ENCODE measurements at places on chromosomes 2 and 18. TPM values are rescaled to one million over a fixed set of nuclear protein-coding genes. Genes with fewer than 3 reads are reported as not detected.

Gene ERMN
- 0.43 TPM for polyA plus RNA-seq

Gene TUBA4A
- 51.0 TPM for polyA plus RNA-seq

Gene TMEM37
- polyA plus RNA-seq, result 16.4 TPM

Gene GPR35
- polyA plus RNA-seq, result 12.8 TPM

Gene ZNF512
- 6.8 TPM for polyA plus RNA-seq

Gene VIT
- polyA plus RNA-seq, result 3.7 TPM

Gene CCBE1
- polyA plus RNA-seq, result 0.61 TPM

Gene COLEC11
- 2.1 TPM for polyA plus RNA-seq

Gene HOXD9
- polyA plus RNA-seq, result 0.68 TPM

Gene ASXL2
- polyA plus RNA-seq, result 1.6 TPM

Gene LRPPRC
- polyA plus RNA-seq, result 12.6 TPM

Gene RGPD4
- polyA plus RNA-seq, result not detected

DNA sequence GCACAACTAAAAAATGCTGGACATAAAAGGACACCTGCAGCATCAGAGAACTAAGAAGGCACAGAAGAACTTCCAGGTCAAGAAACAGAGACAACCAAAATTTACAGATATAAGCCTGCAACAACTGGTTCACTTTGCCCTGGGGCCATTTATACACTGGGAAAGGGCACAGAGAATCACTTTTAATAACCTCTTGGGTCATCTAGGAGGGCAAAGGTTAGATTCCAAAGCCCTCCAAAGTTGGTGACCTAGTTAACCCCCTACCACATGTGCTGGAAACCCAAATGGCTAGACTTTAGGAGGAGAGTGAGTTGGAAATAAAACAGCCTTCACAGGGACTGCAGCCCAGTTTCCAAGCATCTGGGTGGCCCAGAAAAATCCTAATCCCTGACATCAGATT is 3.3 kb downstream of the RNU4ATAC start:
- H3K4me3 ChIP-seq, result no peak overlapping the region
- no peaks in the 10 kb centered on the region for H3K36me3 ChIP-seq
- H3K4me1 ChIP-seq, result peaks cover 40% of the 10 kb centered on the region
- H3K27ac ChIP-seq, result no peak overlapping the region
- no peaks in the 10 kb centered on the region for H3K27me3 ChIP-seq
- DNase-seq, result no peak

GRCh38 chr18:37253394-37254235 is 312.0 kb downstream of the CELF4 start:
- no peaks in the 10 kb centered on the region for H3K36me3 ChIP-seq
- peaks cover 18% of the 10 kb centered on the region for H3K4me1 ChIP-seq
- H3K27me3 ChIP-seq, result peaks cover 27% of the 10 kb centered on the region
- DNase-seq, result peak; percentile 84
- H3K27ac ChIP-seq, result peak overlapping the region; percentile 66
- peak overlapping the region; percentile 52 for H3K4me3 ChIP-seq

DNA sequence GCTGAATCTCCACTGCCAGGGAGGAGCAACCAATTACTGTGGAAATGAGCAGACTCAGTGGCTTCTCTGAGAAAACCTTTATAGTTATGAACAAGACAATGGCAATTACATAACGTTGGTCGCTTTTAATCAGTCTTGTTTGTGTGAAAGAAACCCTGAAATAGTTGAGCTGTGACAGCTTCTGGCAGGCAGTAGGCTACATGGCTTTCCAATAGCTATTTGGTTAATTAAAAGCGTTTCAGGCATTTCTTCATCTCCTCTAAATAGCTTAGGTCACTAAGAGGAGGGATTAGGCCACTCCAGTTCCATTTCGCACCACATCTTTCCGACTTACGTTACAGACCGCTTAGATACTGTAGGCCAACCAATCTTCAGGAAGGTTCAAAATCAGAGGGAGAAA is 794.4 kb upstream of the ID2 start:
- no peaks in the 10 kb centered on the region for H3K4me1 ChIP-seq
- DNase-seq, result no peak
- no peak overlapping the region for H3K4me3 ChIP-seq
- H3K36me3 ChIP-seq, result no peaks in the 10 kb centered on the region

- peak overlapping the region; percentile 81 for H3K4me3 ChIP-seq
- no peak for DNase-seq
- H3K4me1 ChIP-seq, result peaks cover 66% of the 10 kb centered on the region
- H3K27ac ChIP-seq, result peak overlapping the region; percentile 97
- H3K36me3 ChIP-seq, result peaks cover 27% of the 10 kb centered on the region
- no peaks in the 10 kb centered on the region for H3K27me3 ChIP-seq
Measured at GRCh38 chr2:37230581-37230980, 815 bp downstream of the CEBPZ start.

GRCh38 chr18:24214144-24214543 is 75.3 kb downstream of the CABYR start:
- H3K4me1 ChIP-seq, result peaks cover 19% of the 10 kb centered on the region
- no peak overlapping the region for H3K4me3 ChIP-seq
- DNase-seq, result no peak
- no peaks in the 10 kb centered on the region for H3K27me3 ChIP-seq

DNA sequence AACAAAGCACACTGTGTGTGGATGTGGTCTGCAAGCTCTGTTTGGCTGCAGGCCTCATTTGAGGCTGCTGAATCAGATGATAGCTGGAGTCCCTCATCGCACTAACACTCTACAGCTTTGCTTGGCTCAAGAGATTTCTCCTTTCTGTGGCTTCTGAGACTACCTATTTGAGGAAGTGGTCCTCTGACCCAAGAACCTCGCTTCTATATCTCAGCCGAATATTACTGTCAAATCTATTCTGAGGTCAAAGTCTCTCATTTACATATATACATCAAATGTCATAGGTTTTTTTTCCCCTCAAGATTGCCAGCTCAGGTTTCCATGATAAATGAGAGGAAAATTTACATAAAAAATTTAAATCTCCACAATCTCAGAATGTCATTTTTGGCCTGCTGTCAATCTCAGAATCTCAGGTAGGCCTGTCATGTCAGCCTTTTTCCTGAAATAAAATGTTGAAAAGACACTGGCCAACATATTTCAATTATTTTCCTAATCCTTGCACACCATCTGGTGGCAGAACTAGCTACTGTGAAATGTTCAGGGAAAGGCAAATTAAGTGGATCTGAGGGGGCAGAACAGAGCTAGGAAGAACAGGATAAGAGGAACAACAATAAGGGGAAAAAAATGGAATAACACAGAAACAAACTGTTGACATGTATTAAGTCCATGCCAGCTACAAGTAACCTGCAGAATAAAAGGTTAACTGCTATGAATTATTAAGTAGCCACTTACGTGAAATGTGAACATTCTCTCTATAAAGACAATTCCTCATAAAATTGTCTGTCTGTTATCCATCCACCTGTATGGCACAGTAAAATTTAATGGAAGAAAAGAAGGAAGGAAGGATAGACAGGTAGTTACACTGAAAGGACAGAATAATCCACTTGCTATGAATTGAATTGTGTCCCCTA is 39.3 kb downstream of the AP1S3 start:
- no peaks in the 10 kb centered on the region for H3K27me3 ChIP-seq
- no peaks in the 10 kb centered on the region for H3K36me3 ChIP-seq
- peak; percentile 71 for DNase-seq
- H3K4me1 ChIP-seq, result peaks cover 14% of the 10 kb centered on the region
- no peak overlapping the region for H3K4me3 ChIP-seq
- peak overlapping the region; percentile 40 for H3K27ac ChIP-seq

GRCh38 chr2:112693596-112693995 is 27.2 kb upstream of the NT5DC4 start:
- H3K36me3 ChIP-seq, result no peaks in the 10 kb centered on the region
- no peaks in the 10 kb centered on the region for H3K27me3 ChIP-seq
- no peak overlapping the region for H3K4me3 ChIP-seq

DNA sequence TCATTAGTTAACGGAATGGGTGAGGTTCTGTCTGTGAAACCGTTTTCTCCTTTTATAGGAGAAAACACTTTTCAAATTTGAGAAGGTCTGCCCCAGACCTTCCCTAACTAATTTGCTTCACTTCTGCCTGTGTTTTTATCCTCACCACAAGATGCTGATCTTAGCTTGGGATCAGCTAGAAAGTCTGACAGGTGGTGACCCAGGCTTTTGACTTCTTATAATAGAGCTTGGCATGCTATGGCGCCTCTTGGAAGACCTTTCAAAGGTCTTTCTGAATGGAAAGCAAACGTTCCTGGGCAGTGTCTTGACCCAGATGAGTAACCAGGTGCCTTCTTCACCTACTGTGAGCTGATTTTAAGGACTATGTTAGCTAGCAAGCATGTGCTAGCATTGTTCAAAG is 91.4 kb downstream of the LYPD6 start:
- DNase-seq, result no peak
- H3K27ac ChIP-seq, result no peak overlapping the region
- no peaks in the 10 kb centered on the region for H3K36me3 ChIP-seq
- no peaks in the 10 kb centered on the region for H3K27me3 ChIP-seq
- H3K4me1 ChIP-seq, result peaks cover 6% of the 10 kb centered on the region

Measured in stomach (tissue), 19 donors.